ENCODE measurements at places on chromosomes 11 and 22.

DNA sequence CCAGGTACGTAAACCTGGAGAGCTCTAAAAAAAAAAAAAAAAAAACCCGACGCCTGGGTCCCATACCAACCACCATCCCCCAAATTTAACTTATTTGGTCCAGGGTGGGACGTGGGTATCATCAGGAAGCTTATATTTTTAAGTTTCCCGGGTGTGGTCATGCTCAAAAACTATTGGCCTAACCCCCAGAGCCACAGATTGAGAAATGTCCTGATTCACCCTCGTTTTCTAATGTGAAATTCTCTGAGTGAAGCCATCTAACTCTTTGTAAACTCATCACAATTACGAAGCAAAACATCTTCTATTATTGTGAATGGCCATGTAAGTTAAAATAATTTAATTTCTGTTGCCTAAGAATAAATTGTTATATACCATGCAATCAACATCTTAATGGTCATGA is 29.6 kb downstream of the PAK1 start:
- DNase-seq = no peak

- peak; percentile 4 for DNase-seq
Observed at GRCh38 chr22:24775769-24776492, 1.4 kb upstream of the PIWIL3 start.

DNA sequence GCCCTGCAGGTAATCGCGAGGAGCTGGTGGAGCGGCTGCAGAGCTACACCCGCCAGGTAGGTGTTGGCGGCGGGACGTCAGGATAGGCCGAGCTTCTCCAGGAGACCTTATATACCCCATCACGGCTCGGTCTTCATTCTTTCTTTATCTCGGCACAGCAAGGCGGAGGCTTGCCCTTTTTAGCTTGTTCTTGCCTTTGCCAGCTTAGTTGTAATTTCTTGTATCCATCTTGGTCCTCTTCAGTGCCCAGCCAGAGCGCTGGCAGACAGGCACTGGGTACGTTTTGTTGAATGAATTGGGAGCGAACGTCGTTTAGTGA is 459 bp downstream of the SF3B2 start:
- no peak for DNase-seq

GRCh38 chr22:30275625-30276024 is 9.0 kb upstream of the OSM start:
- no peak for DNase-seq

- no peak for DNase-seq
Observed at GRCh38 chr11:96254087-96254486, 88.9 kb downstream of the MAML2 start.

- no peak for DNase-seq
Observed at GRCh38 chr11:97909614-97910399, 1110.9 kb upstream of the CNTN5 start.

- no peak for DNase-seq
Observed at GRCh38 chr11:114970927-114971645, 292.8 kb downstream of the NXPE2 start.

GRCh38 chr11:115580416-115580815 is 76.2 kb upstream of the CADM1 start:
- no peak for DNase-seq

- no peak for DNase-seq
Observed at GRCh38 chr11:12087075-12088004, 23.1 kb upstream of the MICAL2 start.

GRCh38 chr22:32574411-32574810 is 99.8 kb downstream of the FBXO7 start:
- no peak for DNase-seq

GRCh38 chr22:43014869-43015676 is at the start of gene PACSIN2:
Gene PACSIN2, minus strand, starts transcription at chr22:43015149. Its CDS starts 103,069 bp downstream, at chr22:42912080.
- peak; percentile 100 for DNase-seq
